CD4-positive, alpha-beta T cell (primary cell): ENCODE measurements at places on chromosomes 7 and 10.

DNA sequence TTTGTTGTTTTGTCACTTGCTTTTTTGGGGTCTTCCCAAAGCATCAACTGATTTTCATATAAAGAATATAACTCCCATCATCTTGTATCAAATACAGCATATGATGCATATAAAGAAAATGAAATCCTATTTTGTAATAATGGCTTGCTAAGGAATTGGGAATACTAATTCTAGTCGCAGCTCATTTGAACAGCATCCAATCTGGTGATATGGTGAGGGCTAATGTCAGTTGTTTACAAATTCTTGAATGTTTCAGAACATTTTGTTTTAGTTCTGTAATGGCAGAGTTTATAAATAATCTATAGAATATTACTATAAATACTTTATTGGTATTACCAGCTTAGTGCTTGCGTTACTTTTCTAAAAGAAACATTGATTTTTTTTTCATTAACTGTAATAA, 8.9 kb downstream of the PALS2 start:
- DNase-seq = no peak

DNA sequence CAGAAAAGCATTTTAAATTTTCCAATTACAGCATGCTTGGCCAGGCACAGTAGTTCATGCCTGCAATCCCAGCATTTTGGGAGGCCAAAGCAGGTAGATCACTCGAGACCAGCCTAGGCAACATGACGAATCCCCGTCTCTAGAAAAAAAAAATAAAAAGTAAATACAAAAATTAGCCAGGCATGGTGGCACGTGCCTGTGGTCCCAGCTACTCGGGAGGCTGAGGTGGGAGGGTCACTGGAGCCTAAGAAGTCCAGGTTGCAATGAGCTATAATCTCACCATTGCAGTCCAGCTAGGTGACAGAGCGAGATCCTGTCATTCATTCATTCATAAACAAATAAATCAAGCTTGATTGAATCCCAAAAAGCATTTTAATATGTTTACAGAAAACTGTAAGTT, 234.9 kb downstream of the PARD3 start:
- DNase-seq = no peak

DNA sequence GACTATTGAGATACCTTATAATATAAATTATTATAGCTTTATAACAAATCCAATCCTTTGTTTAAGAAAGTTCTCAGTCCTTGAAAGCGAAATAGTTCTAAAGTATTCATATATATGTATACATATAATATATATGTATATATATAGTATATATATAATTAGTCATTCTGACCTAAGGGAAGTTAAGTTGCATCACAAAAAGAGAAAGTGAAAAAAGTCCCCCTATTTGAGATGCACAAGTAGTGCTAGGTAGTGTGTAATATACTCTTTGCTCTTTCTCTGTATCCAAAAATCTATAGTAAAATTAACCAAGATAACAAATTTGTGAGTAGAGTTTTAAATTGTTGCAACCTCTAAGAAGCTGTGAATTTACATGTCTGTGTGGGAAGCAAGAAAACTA, 13.3 kb upstream of the IFIT1B start:
- no peak for DNase-seq

GRCh38 chr10:28872587-28873165, 195.4 kb downstream of the BAMBI start:
- no peak for DNase-seq

- no peak for DNase-seq
These were observed 90.4 kb upstream of the FAM171A1 start for GRCh38 chr10:15461353-15462108.

- no peak for DNase-seq
These were observed 155.5 kb upstream of the LYZL2 start for GRCh38 chr10:30784897-30785605.
